ENCODE measurements at places on chromosomes 1 and 21.

GRCh38 chr1:78491451-78492071, 787 bp downstream of the PTGFR start:
- no peak for DNase-seq

DNA sequence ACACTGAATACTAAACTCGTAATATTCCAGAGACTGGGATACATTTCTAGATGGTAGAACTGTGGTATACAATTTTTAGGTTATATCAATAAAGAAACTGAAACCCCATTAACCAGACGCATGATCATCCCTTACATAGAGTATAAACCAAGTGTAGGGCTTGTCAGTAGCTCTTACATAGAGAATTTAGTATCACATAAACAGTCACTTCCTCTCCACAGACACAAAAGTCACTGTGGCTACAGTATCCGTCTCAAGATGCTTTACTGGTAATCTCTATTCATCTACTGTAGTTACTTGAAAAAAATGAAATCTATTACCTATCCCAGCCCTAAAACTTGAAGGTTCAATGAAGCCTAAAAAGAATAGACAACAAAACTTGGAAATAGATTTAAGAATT, 252.3 kb upstream of the TMPRSS15 start:
- DNase-seq: no peak

GRCh38 chr1:36638268-36638667, 155.6 kb upstream of the CSF3R start:
- no peak for DNase-seq

DNA sequence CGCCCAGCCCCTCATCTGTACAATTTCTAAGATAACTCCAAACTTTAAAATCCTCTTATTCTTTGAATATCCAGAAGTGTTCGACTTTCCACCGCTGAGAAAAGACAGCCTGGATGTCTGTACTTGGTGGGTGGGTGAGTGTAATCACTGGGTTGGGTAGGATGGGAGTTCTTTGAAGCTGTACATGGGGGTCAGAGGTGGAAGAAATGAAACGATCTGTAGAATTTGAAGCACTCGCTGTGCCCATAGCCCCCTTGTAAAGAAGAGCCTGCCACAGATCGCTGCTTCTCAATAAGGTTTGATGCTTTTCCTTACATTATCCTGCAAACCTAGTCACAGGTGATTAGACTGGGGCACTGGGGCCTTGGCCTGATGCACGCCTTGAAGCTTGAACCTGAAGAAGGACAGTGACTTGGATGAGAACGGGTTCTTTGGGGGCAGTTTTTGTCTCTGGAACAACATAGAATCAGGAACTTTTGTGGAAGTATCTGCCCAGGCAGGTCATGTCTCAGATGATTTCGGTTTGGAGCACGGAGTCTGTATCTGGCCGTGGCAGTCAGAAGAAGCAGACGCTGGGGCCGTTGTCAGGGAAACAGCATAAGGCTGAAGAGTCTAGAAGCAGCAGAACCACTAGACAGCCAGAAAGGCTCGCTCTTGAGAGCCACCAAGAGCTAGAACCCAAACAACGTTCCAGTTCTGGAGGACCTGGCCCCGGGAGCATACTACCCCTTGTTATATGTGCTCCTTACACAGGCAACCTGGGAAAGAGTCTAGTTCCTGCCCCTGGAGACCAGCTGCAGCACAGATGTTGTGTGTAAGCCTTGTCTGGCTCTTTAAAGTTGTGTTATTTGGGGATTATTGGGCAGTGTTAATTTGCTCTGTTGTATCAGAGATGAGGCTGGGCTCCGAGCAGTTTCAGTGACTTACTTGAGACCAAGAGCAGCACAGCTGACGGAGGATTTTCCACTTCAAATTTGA, 45.1 kb upstream of the SCCPDH start:
- no peak for DNase-seq

DNA sequence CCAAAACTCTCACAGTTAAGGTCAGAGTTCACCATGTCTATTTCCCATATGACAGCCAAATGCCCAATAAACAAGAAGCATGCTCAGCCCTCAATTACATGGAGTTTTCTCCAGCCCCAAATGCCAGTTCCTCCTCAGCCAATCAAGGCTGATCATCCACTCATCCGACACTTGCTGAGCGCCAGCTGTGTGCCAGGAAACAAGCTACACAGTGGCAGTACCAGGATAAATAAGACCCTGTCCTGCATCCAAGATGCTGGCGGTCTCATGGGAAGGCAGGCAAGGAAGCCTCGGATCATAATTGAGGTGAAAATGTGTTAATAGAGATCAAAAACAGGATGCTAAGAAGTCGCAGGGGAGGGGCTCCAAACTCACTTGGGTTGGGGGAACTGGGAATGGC, 7.7 kb downstream of the ZBTB17 start:
- no peak for DNase-seq

GRCh38 chr1:8218351-8219092, 99.4 kb upstream of the SLC45A1 start:
- DNase-seq: no peak

GRCh38 chr1:2038229-2038628, 12.0 kb upstream of the PRKCZ start:
- no peak for DNase-seq

All from Caco-2 (cell line).